ENCODE measurements at places on chromosomes 4 and X.

GRCh38 chrX:6448003-6448402, 86.9 kb downstream of the VCX3A start:
- no peak for DNase-seq

GRCh38 chr4:157591245-157591644, 370.7 kb downstream of the GRIA2 start:
- no peak for DNase-seq

- no peak for DNase-seq
Observed at GRCh38 chrX:118562582-118563164, 67.1 kb downstream of the DOCK11 start.

DNA sequence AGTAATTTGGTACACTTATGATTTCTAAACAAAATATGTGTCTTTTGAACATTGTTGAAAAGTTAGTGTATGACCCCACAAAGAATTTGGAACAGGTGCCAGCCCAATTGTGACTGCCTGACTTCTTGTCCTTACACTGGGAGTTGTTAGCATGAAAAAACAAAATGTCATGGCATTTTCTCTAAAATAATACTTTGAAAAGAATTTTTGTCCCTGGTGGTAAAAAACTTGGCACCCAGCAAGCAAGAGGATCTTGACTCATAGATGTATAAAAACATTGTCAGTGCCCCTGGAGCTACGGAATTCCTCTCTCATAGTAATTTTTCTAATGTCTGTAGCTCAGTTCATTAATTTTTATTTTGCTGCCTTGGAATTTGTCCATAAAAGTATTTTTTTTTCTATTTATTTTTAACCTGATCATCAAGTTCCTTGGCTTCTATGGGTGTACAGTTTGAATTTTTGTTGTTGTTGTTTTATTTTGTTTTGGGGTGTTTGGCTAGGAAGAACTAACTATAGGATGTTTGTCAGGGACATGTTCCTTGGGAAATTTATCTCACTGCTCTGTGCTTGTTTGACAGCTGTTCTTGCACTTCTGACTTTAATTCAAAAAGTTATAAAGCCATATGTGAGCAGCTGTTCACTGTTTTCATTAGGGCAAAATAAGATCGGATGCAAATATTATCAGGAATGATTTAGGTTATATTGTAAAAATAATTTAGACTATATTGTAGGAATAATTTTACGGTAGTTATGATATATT, 95.4 kb upstream of the NUDT6 start:
- DNase-seq: no peak

GRCh38 chr4:14614840-14615239, 387.4 kb upstream of the CPEB2 start:
- DNase-seq: no peak

DNA sequence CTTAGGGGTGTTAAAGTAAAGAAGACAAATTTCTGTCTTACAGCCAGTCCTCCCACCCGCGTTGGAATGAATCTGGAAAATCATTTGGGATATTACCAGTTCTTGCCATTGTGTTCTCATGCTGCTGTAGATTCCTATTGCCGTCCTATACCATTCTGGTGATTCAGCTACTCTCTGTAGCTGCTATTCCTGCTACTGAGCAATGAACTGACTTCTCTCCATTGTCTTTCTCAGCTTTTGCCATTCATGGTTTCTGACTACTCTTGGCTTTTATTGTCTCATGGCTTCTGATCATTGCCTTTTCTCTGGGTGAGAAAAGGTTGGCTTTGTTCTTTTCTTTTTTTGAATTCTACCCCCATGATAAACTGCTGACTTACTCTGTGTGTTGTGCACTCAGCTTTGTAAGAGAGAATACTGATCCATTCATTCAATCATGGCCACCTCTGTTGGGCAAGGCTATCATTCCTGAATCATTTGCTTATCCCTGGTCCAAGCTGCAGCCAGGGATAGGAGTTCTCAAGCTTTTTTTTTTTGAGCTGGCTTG, 27.7 kb upstream of the METAP1 start:
- DNase-seq: no peak

GRCh38 chr4:137360761-137361160, 171.5 kb downstream of the PCDH18 start:
- DNase-seq: no peak

DNA sequence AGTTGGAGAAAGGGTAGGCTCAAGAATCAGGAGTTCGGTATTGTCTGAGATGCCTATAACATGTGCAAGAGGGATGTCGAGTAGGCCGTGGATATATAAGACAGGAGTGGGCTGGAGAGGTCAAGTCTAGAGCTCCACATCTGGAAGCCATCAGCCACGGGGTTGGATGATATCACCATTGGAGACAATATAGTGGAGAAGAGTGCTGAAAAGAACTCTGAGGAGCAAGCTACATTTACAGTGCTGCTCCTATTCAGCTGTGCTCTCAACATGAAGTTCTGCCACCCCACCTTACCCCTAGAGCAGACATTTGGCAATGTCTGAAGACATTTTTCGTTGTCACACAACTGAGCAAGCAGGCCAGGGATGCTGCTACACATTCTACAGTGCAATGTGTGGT, 20.9 kb upstream of the PLAC1 start:
- DNase-seq: no peak

DNA sequence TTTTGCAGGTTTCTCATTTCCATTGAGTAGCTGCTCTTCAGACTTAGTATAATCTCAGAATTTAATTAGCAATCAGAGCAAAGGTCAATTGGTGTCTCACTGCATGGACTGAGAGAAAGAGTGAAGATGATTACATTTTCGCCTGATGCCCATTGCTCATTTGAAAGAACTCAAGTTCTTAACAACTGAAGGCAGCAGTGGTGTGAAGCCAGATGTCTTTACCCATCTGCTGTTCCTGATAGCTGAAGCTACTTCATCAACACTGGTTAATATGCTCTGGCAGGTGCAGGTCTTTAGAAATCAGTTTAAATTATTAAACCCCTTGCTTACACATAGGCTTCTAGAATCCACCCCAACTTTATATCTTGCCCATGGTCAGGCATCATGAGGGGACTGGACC, 64.5 kb upstream of the FRAS1 start:
- DNase-seq: no peak

DNA sequence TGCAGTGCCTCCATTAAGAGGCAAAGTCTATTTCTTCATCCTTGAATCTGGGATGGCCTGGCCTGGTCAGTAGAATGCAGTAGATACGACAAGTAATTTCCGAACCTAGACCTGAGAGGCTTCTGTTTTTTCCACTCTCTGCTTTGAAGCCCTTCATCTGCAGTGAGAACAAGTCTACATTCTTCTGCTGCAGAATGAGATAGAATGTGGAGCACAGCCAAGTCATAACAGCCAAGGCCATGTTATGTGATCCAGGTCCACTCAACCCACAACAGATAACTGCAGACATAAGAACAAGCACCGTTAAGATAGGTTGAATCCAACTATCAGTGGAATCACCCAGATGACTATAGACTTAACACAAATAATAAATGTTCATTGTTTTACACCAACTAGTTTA, 1297.7 kb downstream of the C4orf33 start:
- no peak for DNase-seq

DNA sequence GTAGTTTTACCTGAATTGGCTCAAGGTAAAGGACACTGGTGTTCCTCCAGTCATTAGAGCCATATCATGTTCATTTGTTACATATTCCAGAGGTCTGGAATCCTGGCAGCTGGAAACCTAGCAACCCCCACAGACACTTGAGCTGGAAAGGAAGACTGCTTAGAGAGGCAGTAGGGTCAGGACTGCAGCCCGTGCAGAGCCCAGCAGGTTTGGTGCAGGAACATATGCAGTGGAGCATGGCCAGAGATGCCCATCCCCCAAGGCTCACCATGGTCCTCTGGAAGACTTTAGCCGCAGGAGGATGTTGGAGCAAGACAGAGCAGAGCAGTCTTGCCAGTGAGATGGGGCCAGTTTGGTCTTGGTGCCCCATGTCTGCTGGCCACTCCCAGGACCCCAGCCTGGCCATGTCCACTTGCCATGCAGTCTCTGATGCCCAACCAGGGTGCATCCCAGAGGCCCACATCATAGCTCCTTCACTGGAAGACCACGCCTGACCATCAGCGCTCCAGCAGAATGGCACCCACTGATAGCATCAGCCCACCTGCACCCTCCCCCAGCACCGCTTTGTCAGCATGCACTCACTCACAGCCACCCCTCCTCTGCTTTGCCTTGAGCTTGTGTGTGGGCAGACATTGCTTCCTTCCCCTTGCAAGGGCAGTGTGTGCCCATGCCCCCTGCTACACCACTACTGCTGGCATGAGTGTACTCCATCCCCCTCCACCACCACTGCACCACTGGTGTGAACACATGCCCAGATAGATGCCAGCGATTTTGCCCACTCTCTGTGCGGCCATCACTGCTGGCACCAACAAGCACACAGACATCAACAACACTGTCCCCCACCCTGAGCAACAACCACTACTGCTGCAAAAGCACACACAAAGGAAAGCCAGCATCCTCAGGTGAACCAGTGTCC, 190.3 kb upstream of the SPOCK3 start:
- DNase-seq: no peak

DNA sequence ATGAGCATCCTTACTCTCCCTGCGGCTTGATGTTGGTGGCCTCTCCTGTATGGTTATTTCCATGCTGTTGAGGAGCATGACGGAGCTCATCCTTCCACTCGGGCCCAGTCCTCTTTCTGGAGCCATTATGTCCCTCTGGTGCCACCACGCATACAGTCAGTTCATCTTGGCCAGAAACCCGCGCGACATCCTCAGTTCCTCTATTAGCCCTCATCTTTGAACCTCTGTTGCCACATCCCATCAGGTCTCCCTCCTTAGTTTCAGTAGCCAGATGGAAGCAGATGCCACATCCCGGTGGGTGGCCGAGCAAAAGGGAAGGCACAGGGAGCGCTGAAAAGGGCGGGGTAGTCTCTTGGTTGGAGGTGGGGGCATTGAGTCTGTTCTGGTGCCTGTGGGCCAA, 4.6 kb downstream of the LOC101059915 start:
- DNase-seq: no peak

DNA sequence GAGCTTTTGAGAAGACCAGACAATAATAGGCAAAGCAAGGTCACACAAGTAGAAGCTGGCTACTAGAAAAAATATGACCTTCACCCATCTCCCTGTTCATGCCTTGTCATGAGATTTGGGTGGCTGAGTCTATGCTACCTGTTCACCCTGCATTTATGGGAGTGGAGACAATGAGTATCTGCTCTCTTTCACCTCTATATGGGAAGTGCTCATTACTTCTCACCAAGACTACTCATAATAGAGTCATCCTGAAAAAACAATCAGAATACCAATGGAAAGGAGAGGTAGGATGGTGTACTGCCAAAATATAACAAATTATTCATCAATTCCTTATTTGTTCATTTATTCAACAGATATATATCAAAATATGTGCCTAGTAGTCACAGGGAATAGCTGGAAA, 921.8 kb upstream of the INTU start:
- DNase-seq: no peak

DNA sequence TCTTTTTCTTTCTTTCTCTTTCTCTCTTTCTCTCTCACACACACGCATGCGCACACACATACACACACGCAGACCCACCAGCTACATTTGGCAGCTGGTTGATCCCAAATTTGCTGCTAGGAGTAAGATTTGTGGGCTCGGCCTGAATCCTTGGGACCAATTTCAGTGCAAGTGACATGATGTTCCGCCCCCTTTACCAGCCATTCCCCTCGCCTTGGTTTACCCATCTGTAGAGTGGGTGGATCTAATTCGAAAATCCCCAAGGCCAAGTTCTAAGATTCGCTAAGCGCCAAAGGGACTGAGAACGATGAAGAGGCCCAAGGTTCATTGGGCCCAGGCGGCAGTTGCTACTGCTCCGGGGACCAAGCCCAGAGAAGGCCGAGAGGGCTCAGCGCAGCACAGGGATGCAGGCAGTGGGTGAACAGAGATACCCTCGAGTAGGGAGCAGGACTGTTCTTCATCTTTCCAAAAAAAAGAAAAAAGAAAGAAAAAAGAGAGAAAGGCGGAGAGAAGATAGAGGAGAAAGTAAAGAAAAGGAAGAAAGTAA, 5.8 kb downstream of the NKX3-2 start:
- no peak for DNase-seq

DNA sequence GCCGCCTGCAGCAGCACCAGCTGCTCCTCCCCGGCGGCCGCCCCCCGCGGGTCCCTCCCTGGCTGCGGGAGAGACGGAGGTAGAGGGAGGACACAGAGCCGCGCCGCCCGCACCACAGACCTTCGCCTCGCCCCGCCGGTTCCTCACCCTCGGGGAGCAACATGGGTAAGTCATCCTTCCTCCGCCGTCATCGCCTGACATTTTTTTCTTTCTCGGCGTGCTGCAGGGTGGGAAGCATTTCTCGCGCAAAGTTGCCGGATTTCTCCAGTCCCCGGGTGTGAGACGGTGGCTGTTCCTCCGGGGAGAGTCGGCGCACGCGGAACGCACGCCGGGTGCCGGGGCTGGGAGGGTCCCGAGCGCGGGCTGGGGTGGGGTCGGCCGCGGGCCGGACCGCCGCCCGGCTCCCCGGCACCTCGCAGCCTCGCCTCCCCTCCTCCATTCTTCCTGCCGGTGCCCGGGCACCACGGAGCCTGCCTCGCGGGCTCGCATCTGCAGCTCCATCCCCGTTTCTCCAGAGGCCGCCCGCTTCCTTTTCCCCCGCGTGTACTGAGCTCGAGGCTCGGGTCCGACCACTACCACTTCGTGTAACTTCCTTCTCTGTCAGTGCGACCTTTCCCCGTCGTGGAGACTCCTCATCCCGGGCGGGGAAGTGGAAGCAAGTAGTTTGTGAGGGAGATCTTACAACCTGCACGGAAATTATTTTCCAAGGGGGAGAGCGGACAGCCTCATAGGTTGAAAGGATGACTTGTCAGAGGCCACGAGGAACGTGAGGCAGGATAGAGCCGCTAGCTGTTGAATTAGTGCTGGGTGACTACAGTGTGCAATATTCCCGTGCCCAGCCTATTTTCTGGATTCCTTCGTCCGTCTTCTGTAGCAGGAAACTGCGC, 464 bp downstream of the RAP1GDS1 start:
- DNase-seq: peak; percentile 22

DNA sequence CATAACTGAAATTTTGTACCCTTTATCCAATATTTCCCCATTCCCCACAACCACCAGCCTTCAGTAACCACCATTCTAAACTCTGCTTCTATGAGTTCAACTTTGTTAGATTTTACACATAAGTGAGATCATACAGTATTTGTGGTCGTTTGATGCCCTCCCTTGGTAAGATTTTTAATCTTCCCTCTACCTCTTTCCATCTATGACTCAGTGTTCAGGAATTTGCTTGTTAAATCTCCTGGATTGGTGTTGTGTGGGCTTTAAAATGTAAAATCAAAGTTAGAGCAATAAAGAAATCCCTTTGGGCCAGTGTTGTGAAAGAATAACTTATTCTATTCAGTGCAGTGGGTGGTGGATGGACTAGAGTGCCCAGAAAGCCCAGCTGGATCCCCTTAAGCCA, 37.4 kb downstream of the SLC16A2 start:
- no peak for DNase-seq

- peak; percentile 60 for DNase-seq
Observed at GRCh38 chrX:9318213-9318612, 146.6 kb upstream of the TBL1X start.

- DNase-seq: no peak
Observed at GRCh38 chrX:38548508-38548907, 12.8 kb upstream of the TSPAN7 start.

GRCh38 chr4:118772081-118772766, 63.7 kb downstream of the SEC24D start:
- DNase-seq: peak; percentile 36

Data from activated CD4-positive, alpha-beta T cell treated with anti-CD3 and anti-CD28 coated beads, Interleukin-2, Interleukin-4, amounts not matched to agents 100 ng/mL and 50 ng/mL, durations not matched to agents 16 hours and 8 hours (primary cell).